GM12865 (cell line): ENCODE measurements at places on chromosomes 4 and X.

DNA sequence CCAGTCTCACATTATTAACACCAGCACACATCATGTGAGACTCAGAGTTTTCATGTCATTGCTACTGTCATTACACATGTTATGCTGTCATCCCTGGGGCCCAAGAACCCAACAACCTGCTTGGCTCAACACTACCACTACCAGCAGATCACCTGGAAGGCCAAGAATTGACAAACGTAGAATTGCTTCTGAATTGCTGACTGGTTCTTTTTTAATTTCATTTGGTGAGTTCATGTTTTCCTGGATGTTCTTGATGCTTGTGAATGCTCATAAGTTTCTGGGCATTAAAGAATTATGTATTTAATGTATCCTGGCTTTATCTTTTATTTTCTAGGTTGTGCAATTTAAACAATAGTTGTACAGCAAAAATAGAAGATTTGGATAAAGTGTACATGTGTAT lies 40.2 kb downstream of the ACTRT1 start:
- DNase-seq = no peak

GRCh38 chrX:150405576-150405975 lies 42.5 kb downstream of the MAMLD1 start:
- peak; percentile 3 for DNase-seq

GRCh38 chr4:29565256-29565655 lies 1154.9 kb upstream of the PCDH7 start:
- no peak for DNase-seq

DNA sequence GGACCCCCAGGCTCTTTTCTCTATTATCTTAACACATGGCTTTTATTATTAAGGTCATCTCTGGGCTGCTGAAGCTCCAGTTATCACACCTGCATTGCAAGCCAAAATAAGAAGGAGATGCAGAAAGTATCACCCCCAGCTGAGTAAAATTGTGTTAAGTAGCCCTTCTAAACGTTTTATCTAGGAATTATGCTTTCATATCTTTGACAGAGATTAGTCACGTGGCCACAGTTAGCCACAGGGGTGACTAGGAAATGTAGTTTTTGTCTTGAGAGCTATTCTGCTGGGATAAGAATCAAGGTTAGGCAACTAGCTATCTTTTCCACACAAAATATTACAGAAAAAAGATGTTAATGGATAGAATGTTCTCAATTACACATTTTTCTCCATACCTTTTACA lies 102.1 kb downstream of the ANXA3 start:
- no peak for DNase-seq

GRCh38 chrX:83845397-83845796 lies 15.5 kb upstream of the CYLC1 start:
- peak; percentile 18 for DNase-seq

DNA sequence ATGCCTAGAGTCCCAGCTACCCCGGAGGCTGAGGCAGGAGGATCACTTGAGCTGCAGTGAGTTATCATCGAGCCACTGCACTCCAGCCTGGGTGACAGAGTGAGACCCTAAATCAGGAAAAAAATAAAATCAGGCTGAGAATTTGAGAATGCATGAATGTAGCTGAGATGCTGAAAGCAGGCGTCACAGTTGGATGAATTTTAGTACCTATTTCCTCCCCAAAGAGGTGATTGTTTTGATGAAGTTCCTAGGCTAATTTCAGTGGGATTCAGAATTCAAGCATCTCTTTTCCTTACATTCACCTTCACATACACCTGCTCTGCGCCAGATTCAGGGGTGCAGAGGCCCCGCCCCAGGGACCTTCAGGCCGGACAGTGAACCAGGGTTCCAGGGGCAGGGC lies 3.2 kb downstream of the CFAP99 start:
- no peak for DNase-seq

DNA sequence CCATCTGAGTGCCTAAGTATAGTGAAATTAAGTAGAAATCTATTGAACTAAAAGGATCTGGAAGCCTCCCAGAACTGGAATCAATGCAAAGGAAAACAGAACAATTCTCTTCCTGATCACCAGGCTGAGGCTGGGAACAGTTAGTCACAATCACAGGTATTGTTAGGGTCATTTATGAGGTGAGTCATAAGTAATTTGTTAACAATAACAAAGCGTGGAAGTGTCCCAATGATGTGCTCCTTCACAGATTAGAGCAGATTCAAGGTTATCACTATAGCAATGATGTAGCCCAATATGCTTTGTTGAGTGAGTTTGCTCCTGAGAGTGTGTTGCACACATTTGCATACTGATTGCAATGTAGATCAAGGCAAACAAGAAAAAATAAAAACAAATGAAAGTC lies 228.1 kb downstream of the ZNF674 start:
- no peak for DNase-seq

DNA sequence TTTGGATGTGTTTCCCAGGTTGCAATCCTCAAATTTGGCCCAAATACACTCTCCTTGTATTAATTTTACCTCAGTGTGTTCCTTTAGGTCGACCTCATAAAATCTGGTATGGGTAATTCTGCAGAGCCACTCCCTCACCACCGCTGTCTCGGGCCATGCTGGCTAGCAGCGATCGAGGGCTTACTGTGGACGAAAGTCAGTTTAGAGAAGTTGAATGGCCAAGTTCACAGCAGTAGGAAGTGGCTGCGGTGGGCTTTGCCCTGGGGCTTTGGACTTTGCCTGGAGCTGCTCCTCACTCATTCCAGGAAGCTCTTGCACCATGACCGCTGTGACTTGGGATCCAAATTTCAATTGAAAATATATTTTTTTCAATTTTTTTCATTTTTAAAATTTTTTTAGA lies 19.6 kb downstream of the TMEM187 start:
- no peak for DNase-seq

GRCh38 chrX:24398766-24399165 lies 38.3 kb downstream of the SUPT20HL1 start:
- no peak for DNase-seq

GRCh38 chr4:8694651-8695151 lies 102.1 kb downstream of the CPZ start:
- no peak for DNase-seq

GRCh38 chrX:123336666-123337065 lies 152.6 kb downstream of the GRIA3 start:
- DNase-seq = no peak

DNA sequence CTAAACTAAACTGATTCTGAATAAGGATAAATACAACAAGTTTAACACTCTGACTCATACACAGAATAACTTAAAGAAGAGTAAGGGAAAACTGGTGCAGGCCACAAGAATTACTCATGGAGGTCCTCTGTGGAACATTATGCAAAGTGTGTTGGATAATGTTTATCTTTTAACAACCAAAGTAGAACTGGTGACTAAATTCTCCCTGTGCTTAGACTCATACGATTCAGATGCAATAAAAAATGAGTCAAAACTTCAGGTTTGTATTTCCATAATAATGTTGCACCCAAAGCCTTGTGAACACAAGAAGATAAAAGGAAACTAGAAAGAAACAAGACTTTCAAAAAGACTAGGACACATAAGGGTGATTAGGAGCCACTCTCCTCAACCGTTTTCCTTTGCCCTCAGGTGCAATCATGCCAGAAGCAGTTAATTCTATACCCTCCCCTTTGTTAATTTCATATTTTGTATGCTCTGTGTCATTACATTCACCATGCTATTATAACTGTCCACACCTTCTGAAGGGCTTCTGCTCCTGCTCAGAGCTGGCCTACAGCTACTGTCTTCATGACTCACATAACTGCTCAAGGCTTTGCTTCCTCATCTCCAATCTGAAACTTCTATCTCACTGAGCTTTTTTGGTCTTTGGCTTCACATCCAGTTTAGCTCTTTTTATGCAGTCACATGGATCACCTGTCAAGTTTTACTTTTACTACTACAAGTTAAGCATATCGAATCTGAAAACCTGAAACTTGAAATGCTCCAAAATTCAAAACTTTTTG lies 60.2 kb downstream of the KCNIP4 start:
- no peak for DNase-seq

GRCh38 chr4:189494407-189494806 lies 446.3 kb upstream of the FRG1 start:
- DNase-seq = no peak

GRCh38 chrX:11209798-11210414 lies 83.3 kb upstream of the AMELX start:
- no peak for DNase-seq

DNA sequence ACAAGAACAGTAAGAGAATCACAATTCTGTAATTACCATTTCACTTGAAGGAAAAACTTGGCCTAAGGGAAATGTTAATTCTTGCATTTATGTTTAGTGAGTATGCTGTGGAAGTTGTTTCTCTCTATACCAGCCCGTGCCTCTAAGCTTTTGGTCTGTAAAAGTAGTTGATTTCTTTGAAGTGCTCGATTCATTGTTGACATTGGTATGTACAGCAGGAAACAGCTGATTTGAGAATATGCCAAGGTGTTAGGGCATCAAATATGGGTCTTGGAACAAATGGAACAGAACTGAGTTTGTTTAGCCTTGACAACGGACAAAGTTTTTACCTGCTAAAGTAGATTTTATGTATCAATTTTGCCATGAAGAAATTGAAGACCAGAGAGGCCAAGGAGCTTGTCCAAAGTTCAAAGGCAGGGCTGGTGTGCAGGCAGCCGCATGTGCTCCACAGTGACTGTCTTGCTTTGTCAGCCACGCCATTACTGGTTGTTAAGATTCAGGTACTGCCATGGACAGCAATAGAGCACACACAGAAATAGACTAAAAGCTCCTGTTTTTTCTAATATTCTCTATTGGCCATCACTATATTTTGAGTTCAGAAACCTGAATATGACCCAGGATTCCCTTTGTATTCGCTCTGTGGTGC lies 75.5 kb upstream of the TLR3 start:
- DNase-seq = no peak

DNA sequence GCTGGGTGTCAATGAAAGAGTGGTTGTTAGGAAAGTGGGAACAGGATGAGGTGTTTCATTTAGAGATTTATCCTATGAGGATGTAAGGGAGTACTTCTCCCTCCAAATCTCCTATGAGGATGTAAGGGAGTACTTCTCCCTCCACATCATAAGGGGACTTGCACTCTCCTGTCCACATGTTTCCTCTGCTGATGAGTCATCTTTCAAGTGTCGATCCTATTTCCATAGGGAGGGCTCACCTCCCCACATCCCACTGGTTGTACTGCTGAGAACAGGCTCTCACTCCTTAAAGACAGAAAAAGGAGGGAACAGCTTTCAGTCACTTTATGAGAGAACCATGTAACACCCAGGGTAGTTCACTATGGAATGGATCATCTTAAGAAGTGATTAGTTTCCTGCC lies 65.0 kb downstream of the INPP4B start:
- no peak for DNase-seq

- DNase-seq = no peak
These were observed 93.2 kb upstream of the JADE1 start for GRCh38 chr4:128716338-128716737.

DNA sequence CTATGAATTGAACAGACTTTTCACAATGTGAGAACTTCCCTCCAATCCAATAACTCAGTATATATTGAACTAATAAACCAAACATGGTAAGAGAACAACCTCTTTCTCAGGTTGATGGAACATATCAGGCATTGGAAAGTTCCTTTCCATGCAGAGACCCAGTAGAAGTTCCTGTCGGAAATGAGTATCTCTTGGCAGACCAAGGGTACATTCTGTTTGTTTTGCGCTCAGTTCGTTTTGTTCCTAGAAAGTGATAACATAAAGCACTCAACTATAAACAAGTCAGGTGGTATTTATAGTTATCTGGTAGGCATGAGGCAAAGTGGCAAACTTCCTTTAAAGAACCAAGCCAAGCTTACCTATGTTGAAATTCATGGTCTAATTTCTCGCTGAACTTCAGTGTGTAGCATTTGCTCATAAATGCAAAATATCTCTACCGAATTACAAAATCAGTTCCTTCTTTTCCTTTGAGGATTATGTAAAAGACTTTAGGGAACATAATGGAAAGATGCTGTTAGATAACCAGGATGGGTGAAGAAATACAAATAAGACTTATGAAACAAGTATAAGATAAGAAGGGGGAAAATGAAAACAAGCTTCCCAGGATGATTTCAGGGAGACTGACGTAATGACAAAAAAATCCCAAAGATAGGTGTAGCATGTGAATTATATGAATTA lies 120.3 kb downstream of the ARHGAP24 start:
- no peak for DNase-seq

DNA sequence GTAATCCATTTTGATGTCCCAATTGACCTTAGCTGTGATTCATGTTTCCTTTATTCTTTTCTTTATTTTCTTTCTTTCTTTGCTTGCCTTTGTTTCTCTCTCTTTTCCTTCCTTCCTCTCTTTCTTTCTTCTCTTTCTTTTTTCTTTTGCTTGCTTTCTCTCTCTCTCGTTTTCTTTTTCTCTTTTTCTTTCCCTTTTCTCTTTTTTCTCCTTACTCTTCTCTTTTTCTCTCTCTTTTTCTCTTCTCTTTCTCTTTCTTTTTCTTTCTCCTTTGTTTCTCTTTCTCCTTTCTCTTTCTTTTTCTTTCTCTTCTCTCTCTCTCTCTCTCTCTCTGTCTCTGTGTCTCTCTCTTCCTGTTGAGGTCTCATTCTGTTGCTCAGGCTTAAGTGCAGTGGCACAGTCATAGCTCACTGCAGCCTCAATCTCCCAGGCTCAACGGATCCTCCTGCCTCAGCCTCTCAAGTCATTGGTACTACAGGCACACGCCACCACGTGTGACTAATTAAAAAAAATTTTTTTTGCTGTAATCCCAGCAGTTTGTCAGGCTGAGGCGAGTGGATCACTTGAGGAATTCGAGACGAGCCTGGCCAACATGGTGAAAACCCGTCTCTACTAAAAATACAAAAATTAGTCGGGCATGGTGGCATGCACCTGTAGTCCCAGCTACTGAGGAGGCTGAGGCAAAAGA lies 8.0 kb upstream of the DHRSX start:
- no peak for DNase-seq

GRCh38 chrX:49041744-49042580 lies 1.2 kb downstream of the TFE3 start:
- peak; percentile 13 for DNase-seq

DNA sequence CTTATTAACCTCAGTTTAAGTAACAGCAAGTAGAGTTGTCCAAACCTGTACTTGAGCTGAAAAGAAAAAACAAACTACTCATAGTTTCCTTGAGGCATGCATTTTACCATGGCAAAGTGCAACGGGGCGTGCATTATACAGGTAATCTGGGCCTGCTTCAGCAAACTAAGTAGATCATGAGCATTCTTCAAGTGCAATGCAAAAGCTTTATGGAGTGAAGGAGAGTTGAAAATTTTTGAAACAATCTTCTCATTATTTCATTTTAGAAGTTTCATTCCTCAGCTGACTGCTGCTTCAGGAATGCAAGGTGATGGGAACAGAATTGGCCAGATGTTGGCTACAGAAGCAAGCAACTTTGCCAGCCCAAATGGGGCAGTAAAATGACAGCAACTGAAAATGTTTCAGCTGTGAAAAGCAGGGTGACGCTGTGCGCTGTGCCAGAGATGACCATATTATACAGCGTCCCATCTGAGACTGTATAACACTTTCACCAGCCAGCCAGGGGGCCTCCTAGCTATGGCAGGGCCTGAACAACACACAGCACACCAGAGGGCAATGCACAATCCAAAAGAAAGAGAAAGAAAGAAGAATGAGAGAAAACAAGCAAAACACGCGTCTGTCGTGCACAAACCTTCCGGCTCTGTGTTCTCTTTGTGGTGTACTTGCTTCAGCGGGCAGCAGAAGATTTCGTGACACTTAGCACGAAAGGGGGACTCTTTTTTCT lies 145.5 kb upstream of the FGF13 start:
- DNase-seq = no peak

- DNase-seq = no peak
These were observed 24.2 kb downstream of the FAM156A start for GRCh38 chrX:52933976-52934703.
